Thoracic aorta (tissue), 2 donors: ENCODE measurements at places on chromosomes 1 and 21. TPM values are rescaled to one million over a fixed set of nuclear protein-coding genes. Genes with fewer than 3 reads are reported as not detected.

- H3K27me3 ChIP-seq = no peaks in the 10 kb centered on the region
- H3K4me3 ChIP-seq = no peak overlapping the region
- H3K36me3 ChIP-seq = no peaks in the 10 kb centered on the region
- no peak for DNase-seq
Observed at GRCh38 chr1:245965398-245965797, 541.7 kb downstream of the SMYD3 start.

DNA sequence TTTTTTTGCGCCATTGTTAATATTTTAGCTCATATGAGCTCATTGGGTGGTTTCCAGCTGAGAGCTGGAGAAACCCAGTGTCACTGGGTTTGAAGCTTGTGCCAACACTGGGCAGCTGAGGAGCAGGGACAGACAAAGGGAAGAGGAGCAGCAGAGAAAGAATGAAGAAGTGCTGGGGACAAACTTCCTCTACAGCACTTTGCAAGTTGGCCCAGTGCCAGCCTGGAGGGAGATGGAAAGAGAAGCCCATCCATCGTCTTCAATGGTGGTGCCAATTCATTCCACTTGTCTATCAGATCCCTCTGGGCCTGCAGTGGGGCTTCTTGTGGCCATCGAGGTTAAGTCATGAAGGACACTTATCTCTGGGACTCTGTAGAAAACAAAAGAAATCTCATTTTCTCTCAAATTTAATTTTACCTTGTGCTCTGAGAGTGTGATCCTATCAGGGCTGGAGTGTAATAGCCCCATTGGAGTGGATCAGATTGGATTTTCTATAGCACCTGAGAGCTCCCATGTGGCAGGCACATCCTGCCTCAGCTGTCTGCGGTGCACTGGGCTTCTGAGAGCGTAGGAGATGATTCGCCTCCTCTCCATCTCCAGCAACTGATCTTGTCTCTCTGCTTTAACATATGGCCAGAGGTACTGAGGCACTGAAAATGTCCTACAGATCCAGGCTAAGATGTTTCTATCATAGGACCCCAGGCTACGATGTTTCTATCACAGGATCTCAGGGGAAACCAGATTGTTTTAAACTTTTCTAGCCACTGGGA, 114.7 kb downstream of the TNR start:
- H3K36me3 ChIP-seq = no peaks in the 10 kb centered on the region
- no peak overlapping the region for H3K4me3 ChIP-seq

The CCDC185 gene
- not detected for total RNA-seq

The DMBX1 gene
- total RNA-seq = not detected

The C2CD4D gene
- not detected for total RNA-seq

GRCh38 chr21:29261555-29262540, 36.9 kb upstream of the BACH1 start:
- no peak overlapping the region for H3K4me3 ChIP-seq
- no peak overlapping the region for H3K27ac ChIP-seq
- no peaks in the 10 kb centered on the region for H3K27me3 ChIP-seq
